ENCODE measurements at places on chromosomes 5 and 9. TPM values are rescaled to one million over a fixed set of nuclear protein-coding genes. Genes with fewer than 3 reads are reported as not detected.

The ADAM19 gene
- total RNA-seq = 348 TPM

The VPS13A gene
- total RNA-seq = 43.7 TPM

The ZNF366 gene
- not detected for total RNA-seq

The ORM2 gene
- not detected for total RNA-seq

The TMEM141 gene
- 37.2 TPM for total RNA-seq

The TRIP13 gene
- total RNA-seq = 37.2 TPM

The IL11RA gene
- total RNA-seq = 29.9 TPM

The ACSL6 gene
- 48.1 TPM for total RNA-seq

The SH3TC2 gene
- total RNA-seq = not detected

The SHISAL2B gene
- total RNA-seq = not detected

The KIF3A gene
- 58.5 TPM for total RNA-seq

The KLF9 gene
- total RNA-seq = 18.1 TPM

The EPB41L4B gene
- total RNA-seq = 2.0 TPM

The IL4 gene
- 56.9 TPM for total RNA-seq

The CD14 gene
- total RNA-seq = 0.62 TPM

The DMRT2 gene
- 1.5 TPM for total RNA-seq

The OXCT1 gene
- 84.4 TPM for total RNA-seq

The ESM1 gene
- not detected for total RNA-seq

The SV2C gene
- not detected for total RNA-seq

The CD180 gene
- 1.4 TPM for total RNA-seq

The LOX gene
- not detected for total RNA-seq

The PCDHGA6 gene
- 0.42 TPM for total RNA-seq

The COL5A1 gene
- total RNA-seq = not detected

The B4GALT1 gene
- 64.4 TPM for total RNA-seq

The CNTNAP3B gene
- not detected for total RNA-seq

The LECT2 gene
- total RNA-seq = not detected

The ORM1 gene
- not detected for total RNA-seq

The CAPSL gene
- total RNA-seq = not detected

The TAS2R1 gene
- not detected for total RNA-seq

The TEX48 gene
- total RNA-seq = 1.0 TPM

The LCN1 gene
- total RNA-seq = not detected

The OR1Q1 gene
- total RNA-seq = not detected

The MAT2B gene
- 116 TPM for total RNA-seq

The SPATA31D4 gene
- not detected for total RNA-seq

The ZNF462 gene
- 0.16 TPM for total RNA-seq

The CNTNAP3 gene
- not detected for total RNA-seq

The ZMYND19 gene
- 88.2 TPM for total RNA-seq

The LCP2 gene
- total RNA-seq = 351 TPM

The GPX8 gene
- not detected for total RNA-seq

The PCDHGA10 gene
- total RNA-seq = 0.13 TPM

The FOXD4L3 gene
- total RNA-seq = not detected

The SLC6A7 gene
- total RNA-seq = not detected

The SH3PXD2B gene
- total RNA-seq = 0.26 TPM

The DMRT3 gene
- total RNA-seq = not detected

The SMIM3 gene
- total RNA-seq = 12.8 TPM

The TSLP gene
- total RNA-seq = 0.47 TPM

The FAM78A gene
- total RNA-seq = 52.8 TPM

The SAXO1 gene
- total RNA-seq = not detected

The PTCH1 gene
- 9.9 TPM for total RNA-seq

Data from activated T-helper 1 cell treated with anti-CD3 and anti-CD28 coated beads, Interleukin-12 subunit alpha, Interleukin-12 subunit beta, Interleukin-2, Interleukin-4 antibody, amounts not matched to agents 30 ng/mL and 10 ng/mL and 1 ng/mL, durations not matched to agents 14 hours and 24 hours and 36 hours (primary cell).